ENCODE measurements at places on chromosomes 12 and 14.
A peak's percentile ranks its signal among the peaks of the same experiment; 100 is the strongest.

- DNase-seq = no peak
Observed at GRCh38 chr12:26496170-26496569, 300.8 kb downstream of the SSPN start.

GRCh38 chr12:117294189-117294603, 67.2 kb downstream of the NOS1 start:
- peak; percentile 54 for DNase-seq

- DNase-seq = no peak
Observed at GRCh38 chr12:50166799-50167048, 445 bp downstream of the CERS5 start.

- no peak for DNase-seq
Observed at GRCh38 chr12:95784915-95785314, 5.6 kb downstream of the NTN4 start.

GRCh38 chr14:29587761-29588470, 339.7 kb downstream of the PRKD1 start:
- DNase-seq = no peak

DNA sequence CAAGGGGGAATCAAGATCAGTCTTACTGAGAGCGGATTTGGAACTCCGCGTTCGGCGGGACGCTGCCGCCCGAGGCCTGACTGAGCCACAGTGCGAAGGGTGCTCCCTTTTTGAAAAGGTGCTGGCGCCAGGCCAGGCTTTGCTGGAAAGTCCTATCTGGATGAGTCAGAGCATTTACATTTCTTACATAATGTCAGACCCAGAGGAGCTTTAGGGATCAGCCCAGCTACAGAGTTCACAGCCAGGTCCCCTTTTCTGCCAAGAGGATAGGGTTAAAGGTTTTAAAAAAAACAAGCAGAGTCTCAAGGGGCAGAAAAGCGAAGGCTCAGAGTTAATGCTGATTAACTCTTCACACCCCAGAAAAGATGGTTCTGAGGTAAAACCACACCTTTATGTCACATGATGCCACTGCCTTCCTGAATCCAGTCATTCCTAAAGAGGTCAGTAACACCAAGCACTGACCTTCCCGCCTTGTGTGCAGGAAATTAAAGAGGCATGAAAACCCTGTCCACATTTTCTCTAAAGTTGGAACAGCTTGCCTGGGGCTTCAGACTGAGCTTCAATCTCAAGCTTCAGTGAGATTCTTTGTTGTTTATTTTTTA, 11.7 kb upstream of the FBXL14 start:
- DNase-seq = peak; percentile 70

- DNase-seq = no peak
Observed at GRCh38 chr14:31024010-31024480, 1.4 kb upstream of the AP4S1 start.

DNA sequence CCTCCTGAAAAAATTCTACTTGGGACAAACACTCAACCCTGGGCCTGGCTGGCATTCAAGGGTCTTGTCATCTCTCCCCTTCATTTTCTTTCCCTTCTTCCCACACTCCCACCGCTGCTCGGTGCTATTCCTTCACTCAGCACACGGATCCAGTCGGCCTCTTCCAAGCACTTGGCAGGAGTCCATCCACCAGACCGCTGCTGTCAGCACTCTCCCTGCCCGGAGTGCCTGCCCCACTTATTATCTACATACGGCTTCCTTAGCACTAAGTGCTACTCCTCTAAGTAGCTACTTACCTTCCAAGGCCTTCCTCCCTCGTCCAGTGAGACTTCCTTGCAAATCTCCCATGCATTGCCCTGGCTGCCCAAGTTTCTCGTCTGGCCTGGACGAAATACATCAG, 29.8 kb downstream of the CALM1 start:
- no peak for DNase-seq

DNA sequence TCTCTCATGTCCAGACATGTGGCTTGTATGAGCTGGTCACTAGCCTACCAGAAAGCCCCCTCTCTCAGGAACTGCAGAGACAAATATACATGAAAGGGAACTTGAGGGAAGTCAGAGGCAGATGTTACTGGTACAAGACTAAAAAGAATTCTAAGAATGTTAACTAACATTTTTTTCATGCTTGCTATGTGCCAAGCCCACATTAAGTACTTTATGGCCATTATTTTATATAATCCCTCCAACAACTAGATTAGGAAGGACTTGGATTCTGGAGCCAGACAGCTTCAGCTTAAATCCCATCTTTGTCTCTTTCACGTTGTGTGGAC, 24.6 kb downstream of the TTC9 start:
- DNase-seq = no peak

GRCh38 chr14:85464135-85464895, 65.6 kb upstream of the FLRT2 start:
- no peak for DNase-seq

DNA sequence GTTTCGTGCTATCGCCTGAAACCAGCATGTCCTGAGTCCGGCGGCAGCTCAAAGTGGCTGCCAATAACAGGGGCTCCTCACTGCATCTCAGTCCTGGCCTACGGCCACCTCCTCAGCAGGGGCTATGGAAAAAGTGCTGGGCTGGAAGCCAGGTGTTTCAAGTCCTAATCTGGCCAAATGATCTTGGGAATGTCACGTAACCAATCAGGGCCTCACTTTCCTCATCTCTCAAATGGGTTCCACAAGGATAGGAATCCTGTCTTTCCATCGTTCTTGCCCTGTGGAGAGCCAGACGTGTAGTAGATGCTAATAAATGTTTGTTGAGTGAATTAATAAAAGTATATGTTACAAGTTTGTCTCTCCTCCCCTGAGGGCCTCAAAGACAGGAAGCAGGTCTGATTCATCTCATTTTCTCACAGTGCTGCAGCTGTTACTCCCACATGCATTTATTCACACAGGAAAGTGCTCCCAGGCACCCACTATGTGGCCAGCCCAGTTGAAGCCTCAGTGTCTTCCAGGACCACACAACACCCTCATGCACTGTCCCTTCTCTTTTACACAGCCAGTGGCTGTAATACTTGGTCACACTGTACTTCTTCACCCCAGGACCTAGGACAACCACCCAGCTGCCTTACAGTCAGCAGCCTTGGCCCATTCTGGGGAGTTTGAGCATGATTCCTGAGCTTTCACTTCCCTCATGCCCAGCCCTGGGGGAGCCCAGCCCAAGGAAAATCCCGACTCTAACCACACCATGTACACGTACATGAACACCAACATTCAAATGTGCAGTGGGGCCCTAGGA, 5.0 kb downstream of the CMKLR1 start:
- DNase-seq = no peak

- DNase-seq = no peak
Observed at GRCh38 chr12:32107359-32108267, 966 bp downstream of the BICD1 start.

DNA sequence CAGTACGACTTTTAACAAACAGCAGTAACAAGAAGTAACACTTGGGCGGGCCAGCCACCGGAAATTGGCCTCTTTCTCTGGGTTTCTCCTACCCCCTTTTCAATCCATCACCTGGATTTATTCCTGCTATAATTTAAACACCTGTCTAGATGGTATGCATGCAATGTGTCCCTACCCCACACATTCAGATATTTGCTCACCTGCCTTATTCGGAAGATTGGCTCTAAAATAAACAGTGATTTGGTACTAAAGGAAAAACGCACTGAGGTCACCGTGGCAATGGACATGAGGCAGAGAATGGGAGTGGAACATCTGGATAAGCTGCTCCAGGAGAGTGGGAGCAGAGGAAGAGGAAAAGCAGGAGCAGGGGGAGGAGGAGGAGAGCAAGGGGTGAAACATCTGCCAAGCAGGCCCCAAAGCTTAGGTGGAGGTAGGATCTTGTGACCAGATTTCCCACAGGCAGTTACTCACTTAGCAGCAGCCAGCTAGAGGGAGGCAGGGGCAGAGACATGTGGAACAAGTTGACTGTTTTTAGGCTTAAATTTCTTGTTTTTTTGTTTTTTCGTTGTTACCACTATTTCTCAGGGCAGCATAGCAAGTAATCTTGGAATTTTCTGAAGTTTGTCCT, 150.9 kb downstream of the TTLL5 start:
- no peak for DNase-seq

DNA sequence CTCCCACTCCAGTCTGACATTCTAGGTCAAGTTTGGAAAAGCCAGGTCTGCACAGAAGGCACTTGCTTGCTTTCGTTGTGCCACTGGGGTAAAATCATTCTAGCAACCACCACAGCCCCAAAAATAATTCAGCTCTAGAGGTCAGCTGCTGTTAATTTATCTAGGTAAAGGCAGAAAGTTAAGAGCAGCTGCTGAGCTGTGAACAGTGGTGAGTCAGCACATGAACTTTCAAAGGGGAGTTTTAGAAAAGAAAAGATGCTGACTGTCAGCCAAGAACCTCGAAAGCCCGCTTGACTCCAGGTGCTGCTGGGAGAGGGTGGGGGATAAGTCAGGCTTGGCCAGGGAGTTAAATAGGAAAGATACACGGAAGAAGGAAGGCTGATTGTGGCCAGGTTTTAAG, 12.7 kb downstream of the CCDC197 start:
- DNase-seq = no peak

DNA sequence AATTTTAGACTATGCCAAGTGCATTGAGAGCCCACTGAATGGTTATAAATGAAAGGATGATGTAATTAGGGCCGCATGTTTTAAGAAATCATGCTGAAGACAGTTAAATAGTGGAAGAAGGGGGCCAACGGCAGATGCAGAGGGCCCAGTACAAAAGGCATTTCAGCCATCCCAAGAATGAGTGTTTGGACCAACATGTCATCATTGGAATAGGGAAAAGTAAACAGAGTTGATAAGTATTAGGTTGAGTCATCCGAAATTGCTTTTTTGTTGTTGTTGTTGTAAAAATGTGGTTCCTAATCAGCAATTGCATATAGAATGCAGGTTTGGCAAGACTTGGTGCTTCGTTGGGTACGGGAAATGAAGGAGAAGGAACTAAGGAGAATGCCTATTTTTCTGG, 29.5 kb downstream of the BMP4 start:
- DNase-seq = no peak

DNA sequence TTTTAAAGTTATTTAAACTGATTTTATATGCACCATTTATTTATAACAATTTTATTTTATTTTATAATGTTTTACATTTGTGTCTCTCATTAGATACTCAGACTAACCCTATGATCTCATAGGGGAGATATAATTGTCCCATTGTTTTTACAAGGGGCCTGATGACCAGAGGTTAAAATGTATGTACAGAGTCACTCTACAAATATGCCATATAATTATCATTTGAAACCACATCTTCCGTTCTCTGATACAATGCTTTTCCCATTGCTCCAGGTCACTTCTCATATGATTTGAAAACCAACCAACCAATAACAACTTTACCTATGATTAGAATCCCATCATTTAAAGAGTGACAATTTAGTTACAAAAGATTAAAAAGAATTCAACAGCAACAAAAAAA, 137.8 kb downstream of the GPHN start:
- DNase-seq = no peak
